GM23248 (cell line): ENCODE measurements at places on chromosomes 11 and 22. TPM values are rescaled to one million over a fixed set of nuclear protein-coding genes. Genes with fewer than 3 reads are reported as not detected.

DNA sequence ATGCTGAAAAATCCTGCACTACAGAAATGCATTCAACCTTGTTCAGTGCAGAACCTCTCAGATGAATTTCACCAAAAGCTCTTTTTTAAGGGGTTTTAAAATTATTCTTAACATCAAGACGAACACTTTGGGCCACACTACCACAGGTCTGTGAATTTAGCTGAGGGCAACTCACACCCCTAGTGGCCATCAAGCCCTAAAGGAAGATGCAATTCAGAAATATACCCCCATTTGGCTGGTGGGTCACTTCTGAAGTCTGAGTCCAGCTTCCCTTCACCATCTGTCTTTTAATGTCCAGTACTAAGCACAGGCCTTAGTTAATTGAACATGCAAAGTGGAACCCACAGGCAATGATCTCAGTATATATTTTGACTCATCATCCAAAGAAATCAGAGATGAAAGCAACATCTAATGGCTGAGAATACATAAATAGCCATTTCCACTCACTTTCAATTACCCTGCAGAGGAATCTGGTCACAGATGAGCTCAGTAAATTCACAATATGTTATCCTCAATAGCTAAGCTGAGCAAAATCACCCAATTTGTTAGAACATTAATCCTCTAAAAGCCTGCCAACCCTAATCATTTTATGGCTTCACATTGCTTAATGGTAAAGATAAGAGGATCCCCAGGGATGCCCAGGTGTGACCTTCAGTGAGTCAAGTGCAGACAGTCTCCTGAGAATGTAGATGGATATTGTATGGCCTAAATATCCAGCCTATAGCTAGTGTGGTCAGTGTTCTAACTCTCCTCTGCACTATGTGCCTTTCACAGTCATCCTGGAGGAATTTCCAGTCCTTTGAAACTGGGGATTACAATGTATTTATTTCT is 50.3 kb downstream of the FAM76B start:
- no peaks in the 10 kb centered on the region for H3K36me3 ChIP-seq
- no peaks in the 10 kb centered on the region for H3K4me1 ChIP-seq
- no peak for DNase-seq
- 0 out of 2 replicates have a peak, but pooled peaks cover 4% of the 10 kb centered on the region for H3K27me3 ChIP-seq
- H3K4me3 ChIP-seq = no peak overlapping the region

DNA sequence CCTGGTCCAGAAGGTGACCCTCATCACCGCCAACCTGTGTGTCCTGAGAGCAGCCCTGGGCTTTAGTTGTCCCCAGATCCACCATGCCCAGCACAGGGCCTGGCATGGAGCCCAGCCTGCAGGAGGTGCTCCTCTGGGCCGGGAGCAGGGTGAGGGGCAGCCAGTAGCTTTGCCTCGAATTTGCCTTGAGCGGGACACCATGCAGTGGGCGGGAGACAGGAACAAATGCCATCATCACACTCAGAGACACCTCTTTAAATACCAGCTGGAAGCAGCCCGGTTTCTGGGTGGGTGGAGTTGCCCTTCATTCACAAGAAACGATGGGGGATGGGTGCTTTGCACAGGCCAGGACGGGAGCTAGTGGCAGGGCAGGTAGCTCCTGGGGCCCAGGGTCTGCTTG is 19.3 kb downstream of the FLRT1 start:
- peak; percentile 9 for DNase-seq
- no peak overlapping the region for H3K4me3 ChIP-seq
- H3K27me3 ChIP-seq = no peaks in the 10 kb centered on the region
- H3K27ac ChIP-seq = no peak overlapping the region
- H3K36me3 ChIP-seq = no peaks in the 10 kb centered on the region
- no peaks in the 10 kb centered on the region for H3K4me1 ChIP-seq

IGLL5 gene
- not detected in 2 replicates for total RNA-seq

CTSD gene
- 305 and 338 TPM in 2 replicates for total RNA-seq

VPREB3 gene
- not detected in 2 replicates for total RNA-seq

TLCD5 gene
- 6.8 and 11.1 TPM in 2 replicates for total RNA-seq
